ENCODE measurements at places on chromosomes 2 and 18.

DNA sequence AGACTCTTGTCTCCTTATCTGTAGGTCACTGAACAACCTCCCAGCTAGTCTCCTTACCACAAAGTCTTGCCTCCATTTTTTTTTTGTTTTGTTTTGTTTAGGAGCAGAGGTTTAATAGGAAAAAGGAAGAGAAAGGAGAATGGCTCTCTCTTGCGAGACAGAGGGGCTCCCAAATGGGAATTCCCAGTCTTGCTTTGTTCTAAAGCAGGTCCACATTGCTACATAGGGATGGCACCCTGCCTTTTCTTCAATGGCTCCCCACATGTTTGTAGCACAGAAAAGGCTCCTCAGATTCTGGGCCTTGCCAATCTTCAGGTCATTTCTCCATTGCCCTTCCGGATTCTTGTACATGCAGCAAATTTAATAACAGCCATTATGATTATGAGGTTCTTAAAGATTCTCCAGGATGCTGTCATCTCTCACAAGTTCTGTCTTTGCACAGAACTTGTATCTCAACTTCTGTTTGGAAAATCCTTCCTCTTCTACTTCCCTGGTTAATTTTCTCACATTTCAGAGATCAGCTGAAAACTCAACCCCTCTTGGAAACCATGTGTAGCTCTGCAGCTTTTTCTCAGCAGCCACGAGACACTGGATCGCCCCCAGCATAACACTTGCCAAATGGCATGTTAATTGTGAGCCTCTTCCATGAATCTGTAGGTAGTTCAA, 23.6 kb downstream of the IL1F10 start:
- DNase-seq = no peak

DNA sequence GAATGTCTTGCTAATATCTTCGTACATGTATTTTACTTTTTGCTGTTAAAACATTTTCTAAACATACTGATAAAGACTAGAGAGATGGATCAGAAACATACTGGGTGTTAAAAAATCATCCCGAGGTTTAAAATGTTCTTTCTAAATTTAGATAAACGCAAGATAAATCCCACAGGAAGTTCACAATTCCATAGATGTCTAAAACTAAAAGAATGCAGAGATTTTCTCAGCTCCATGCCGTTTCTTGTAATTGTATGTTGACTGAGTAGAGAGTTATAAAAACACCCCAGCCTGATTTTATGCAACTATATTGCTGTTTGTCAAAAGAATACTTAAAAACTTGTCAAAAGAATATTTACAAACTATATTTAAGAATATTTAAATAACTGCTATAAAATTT, 455.7 kb downstream of the ARHGAP15 start:
- no peak for DNase-seq

GRCh38 chr18:28884304-28884703, 707.4 kb upstream of the CDH2 start:
- DNase-seq = no peak

DNA sequence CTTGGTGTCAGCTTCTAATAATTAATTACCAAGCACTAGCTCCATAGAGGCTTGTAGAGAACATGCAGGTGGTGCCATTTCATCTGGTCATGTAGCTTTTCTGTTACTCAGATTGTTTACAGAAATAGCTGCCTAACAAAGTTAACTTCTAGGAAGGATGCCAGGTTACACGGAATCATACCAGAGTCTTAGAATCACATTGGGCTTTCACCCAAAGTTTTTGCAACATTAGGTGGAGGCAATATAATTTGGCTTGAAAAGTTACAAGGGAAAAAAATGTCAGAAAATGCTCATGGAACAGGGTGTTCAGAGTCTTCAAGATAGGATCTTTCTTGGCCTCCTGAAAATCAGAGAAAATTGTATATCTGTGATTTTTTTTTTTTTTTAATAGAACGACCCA, 135.6 kb downstream of the ARHGAP15 start:
- no peak for DNase-seq

DNA sequence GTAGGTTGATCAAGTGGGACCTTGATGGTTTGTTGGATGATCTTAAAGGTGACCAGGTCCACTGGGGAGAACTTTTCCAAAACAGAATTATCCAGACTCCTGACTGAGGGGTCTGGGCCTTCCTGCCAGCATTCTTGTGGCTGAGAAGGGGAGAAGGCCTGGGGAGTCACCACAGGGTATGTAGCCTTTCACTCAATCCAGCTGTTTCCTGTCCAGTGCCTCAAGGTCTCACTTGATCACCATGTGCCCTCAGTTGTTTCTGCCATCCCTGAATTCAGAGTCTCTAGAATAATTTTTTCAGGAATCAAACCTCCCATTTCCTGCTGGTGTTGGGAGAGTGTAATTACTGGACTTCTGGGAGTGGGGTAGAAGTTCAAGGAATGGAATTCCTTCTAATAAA, 54.4 kb upstream of the TANC1 start:
- DNase-seq = no peak

DNA sequence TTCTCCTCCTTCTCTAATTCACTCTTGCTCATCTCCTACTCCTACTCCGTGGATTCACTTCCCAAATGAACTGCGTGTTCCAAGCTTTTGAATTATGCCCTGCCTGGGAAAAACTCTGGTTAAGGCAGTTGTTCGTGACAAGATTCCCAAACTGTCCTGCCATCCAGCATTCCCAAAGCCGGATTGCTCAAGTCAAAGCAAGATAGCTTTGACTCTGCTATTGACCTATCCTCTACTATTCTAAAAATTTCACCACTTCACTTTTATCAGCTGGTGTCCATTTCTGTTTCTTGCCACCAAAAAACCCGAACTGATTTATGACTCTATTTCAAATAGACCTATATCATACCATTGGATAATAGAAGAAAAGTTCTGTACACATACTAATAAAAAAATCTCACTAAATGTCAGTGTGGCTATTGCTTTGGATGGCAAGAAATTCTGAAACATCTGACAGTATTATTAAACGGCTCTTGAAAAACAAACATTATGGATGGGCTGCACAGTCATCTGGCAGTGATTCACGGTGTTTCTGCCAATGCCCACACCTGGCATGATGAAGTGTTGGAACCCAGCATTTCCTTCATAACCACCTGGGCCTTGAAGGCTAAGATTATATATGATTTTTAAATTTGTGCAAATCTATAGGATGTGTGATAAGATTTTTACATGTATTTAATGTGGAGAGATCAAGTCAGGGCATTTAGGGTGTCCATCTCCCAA, 87.4 kb downstream of the NCKAP5 start:
- no peak for DNase-seq

- no peak for DNase-seq
These were observed 109.9 kb upstream of the EPC2 start for GRCh38 chr2:148534416-148535204.

- no peak for DNase-seq
These were observed 3.4 kb downstream of the CSRNP3 start for GRCh38 chr2:165472922-165473321.

DNA sequence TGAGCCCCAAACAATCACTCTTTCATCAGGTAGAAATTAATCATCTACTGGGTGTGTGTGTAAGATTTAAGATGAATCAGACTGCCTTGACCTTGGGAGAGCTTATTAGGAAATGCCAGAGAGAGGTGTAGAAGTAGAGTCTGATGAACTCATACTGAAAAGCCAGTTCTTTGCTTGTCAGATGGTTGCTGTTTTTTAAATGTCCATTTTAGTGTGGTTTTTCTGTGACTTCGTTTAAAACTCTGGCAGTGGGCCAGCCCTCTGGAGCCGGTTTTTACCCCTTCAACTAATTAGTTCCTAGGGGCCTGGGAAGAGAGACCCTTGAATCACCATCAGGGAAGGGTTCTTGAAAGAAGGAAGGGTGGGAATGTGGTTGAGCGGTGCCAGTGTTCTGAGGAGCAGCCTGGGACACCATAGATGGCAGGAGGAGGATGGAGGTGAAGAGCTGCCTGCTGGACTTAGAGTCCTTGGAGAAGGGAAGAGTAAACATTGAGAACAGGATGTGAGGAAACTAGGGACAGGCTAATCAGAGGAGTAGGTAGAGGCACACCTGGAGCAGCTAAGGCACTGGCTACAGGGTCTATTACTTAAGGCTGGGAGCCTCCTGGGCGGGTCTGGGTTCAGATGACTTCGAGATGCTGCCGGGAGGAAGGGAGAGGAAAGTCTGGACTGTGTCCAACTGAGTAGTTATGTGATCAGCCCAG, 66.1 kb downstream of the LRRFIP1 start:
- peak; percentile 82 for DNase-seq

- no peak for DNase-seq
These were observed 25.8 kb downstream of the IL1F10 start for GRCh38 chr2:113093613-113093977.

DNA sequence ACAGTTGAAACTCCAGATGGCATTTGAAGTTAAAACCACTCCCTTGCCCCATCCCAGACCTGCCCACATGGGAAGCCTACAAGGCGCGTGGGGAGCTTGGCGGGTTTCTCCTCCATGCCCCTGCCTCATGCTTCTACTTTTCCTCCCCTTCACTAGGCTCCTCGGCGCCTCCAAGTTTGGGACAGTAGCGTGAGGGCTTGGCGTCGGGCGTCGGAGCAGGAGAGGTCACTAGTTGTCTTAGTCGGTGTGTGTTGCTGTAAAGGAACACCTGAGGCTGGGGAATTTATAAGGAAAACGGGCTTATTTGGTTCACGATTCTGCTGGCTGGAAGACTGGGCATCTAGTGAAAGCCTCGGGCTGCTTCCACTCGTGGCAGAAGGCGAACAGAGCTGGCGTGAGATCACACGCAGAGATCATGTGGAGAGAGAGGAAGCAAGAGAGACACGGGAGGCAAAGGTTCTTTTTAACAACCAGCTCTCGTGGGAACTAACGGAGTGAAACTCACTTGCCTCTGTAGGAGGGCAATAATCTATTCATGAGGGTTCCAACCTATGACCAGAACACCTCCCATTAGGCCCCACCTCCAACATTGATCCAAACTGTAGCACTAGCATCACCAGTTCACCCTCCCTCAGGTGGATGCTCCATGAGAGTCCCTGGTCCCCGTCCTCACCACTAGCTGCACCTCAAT, 25.3 kb downstream of the ITM2C start:
- no peak for DNase-seq

GRCh38 chr2:137420744-137421143, 543.5 kb upstream of the HNMT start:
- DNase-seq = no peak

DNA sequence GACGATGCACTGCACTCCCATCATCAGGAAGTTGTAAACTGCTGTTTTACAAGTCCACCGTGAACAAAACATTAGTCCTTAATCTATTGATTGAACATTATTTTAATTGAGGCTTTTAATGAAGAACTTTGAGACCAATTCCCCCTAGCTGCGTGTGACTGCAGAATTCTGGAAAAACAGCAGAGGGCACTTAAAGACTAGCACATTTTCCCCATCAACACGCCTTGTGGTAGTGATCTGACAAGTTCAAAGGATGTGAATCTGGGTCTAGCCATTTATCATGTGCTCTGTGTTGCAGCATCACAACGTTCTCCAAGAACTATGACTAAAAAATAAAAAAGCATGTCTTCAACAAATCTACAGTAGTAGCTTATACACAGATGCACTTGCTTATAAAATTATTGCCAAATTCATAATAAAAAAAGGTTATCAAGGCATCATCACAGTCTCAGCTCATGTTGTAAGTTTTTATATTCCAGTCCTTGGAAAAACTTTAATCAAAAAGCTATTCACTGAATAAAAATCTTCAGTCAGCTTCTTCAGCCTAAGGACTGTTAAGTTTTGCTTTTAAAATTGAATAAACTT, 35.8 kb downstream of the SKOR2 start:
- DNase-seq = peak; percentile 52

- no peak for DNase-seq
These were observed 151.2 kb downstream of the ANTXR1 start for GRCh38 chr2:69164061-69164778.

- DNase-seq = no peak
These were observed 2.2 kb downstream of the NOL4 start for GRCh38 chr18:34222307-34223163.

GRCh38 chr2:225996462-225996828, 596.9 kb downstream of the NYAP2 start:
- DNase-seq = no peak

- DNase-seq = no peak
These were observed 111.5 kb upstream of the MGAT5 start for GRCh38 chr2:134142341-134142738.
